ENCODE measurements at places on chromosomes 16 and 17. TPM values are rescaled to one million over a fixed set of nuclear protein-coding genes. Genes with fewer than 3 reads are reported as not detected.

PYY gene
- total RNA-seq, result not detected

DNA sequence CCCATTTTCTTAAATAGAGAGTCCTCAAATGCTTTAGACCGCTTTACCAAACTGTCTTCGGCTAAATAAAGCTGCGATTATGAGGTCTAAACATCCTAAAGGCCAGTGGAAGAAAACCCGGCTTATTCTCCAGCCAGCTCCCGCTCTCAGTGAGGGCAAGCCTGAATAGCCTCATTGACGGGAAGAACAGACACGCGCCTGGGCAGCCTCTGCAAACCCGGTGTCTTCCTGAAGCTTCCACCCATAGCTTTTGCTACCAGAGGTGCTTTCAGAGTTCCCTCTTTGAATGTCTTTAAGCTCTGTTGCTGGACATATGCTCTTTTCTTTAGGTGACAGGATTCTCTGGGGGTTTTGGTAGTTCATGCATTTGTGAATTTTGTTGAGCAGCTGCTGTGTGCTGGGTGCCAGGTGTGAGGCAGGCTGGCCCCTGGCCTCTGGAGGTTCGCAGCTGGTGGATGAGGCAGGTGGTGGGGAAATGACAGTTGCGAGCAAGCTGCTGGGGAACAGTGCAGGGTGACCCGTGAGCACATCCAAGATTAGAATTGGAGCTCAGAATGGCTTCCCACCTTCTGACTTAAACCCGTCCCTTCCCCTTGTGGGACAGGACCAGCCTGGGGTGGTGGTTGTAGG, 44.7 kb downstream of the CRISPLD2 start:
- peak; percentile 20 for DNase-seq

DNA sequence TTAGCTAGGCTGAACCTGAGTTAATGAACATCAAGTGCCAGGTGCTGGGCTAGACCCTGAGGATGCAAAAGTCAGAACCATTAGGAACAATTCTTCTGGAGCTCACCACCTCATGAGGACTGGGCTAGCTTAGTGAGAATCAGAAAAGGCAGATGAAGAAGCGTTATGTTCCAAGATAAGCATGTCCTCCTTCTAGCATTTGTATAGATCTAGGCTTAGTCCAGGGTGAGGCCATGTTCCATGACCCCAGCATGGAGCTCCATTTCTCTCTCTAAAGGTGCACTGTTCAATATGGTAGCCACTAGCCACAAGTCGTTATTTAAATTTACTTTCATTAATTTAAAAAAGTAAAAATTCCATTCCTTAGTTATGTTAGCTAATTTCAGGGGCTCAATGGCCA, 365.3 kb upstream of the CCL2 start:
- no peak for DNase-seq

- DNase-seq, result no peak
Observed at GRCh38 chr17:45414990-45415881, 17.4 kb downstream of the ARHGAP27 start.

ATP2C2 gene
- total RNA-seq, result not detected

GRCh38 chr16:84498223-84498610, 6.2 kb downstream of the MEAK7 start:
- no peak for DNase-seq

- no peak for DNase-seq
Observed at GRCh38 chr17:7855660-7856010, 769 bp downstream of the TMEM88 start.

ARMC5 gene
- 16.5 TPM for total RNA-seq

GRCh38 chr16:22397931-22398330, 23.5 kb upstream of the CDR2 start:
- no peak for DNase-seq

DNA sequence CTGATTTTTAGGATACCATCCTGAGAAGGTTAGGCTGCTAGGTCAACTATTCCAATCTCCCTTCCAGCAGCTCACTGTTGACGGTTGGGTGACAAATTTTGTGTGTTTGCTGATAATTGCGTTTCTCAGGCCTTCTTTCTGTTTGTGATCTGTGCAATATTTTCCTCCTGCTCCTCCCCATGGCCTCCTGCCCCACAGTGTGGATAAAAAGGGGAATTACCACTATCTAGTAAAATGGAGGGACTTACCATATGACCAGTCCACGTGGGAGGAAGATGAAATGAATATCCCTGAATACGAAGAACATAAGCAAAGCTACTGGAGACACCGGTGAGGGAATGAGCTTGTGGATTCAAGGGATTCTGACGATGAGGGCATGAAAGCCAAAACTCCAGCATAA, 9.2 kb downstream of the CHD3 start:
- DNase-seq, result peak; percentile 55

DNA sequence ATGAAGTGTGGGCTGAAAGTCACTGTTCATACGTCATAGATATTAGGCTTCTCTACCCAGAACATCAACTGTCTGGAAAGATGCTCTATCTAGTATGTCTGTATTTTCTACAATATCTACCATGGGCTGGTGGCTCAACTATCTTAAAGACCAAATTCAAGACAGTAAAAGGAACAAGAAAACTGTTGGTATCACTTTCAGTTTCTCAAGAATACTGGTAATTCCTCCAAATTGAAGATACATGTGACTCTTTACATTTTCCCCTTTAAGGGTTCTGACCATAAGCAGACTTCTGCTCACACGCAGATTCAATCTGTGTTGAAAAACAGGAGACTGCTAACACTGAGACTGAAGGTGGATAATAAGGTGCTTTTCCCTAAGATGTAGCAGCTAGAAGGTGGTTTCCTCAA, 24.2 kb downstream of the XPO6 start:
- DNase-seq, result no peak

ZSCAN10 gene
- total RNA-seq, result not detected

SCARF1 gene
- not detected for total RNA-seq

HAS3 gene
- total RNA-seq, result 0.23 TPM

GRCh38 chr17:82029990-82030469, 1.4 kb upstream of the RAC3 start:
- DNase-seq, result no peak

TMC7 gene
- 2.8 TPM for total RNA-seq

XPO6 gene
- total RNA-seq, result 117 TPM

MIF4GD gene
- total RNA-seq, result 8.6 TPM

DNA sequence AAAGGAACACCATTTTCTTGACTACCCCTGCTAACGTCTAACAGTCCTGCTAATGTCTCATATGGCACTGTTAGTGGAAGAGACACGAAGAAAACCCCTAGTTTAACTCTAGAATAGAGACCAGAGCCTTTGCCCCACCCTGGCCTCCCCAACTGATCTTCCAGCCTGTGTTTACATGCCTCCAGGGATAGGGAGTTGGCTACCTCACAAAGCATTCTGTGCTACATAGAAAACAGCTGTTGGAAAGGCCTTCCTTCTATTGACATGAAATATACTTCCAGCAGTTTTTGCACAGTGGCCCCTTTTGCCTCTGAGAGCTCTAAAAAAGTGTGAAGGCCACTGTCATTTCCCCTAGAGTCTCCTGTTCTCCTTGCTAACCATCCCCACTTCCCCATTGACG, 73.1 kb downstream of the ASIC2 start:
- no peak for DNase-seq

GRCh38 chr16:60945225-60945624, 1091.0 kb downstream of the CDH8 start:
- DNase-seq, result no peak

GRCh38 chr17:57587193-57587969, 157.7 kb downstream of the CCDC182 start:
- DNase-seq, result no peak

FDXR gene
- total RNA-seq, result 48.5 TPM

- DNase-seq, result no peak
Observed at GRCh38 chr17:63221939-63222338, 224.2 kb downstream of the CYB561 start.

- DNase-seq, result peak; percentile 61
Observed at GRCh38 chr17:40490289-40490853, 11.1 kb downstream of the TNS4 start.

- no peak for DNase-seq
Observed at GRCh38 chr17:2388683-2389055, 12.2 kb downstream of the MNT start.

NDUFB10 gene
- 244 TPM for total RNA-seq

DNA sequence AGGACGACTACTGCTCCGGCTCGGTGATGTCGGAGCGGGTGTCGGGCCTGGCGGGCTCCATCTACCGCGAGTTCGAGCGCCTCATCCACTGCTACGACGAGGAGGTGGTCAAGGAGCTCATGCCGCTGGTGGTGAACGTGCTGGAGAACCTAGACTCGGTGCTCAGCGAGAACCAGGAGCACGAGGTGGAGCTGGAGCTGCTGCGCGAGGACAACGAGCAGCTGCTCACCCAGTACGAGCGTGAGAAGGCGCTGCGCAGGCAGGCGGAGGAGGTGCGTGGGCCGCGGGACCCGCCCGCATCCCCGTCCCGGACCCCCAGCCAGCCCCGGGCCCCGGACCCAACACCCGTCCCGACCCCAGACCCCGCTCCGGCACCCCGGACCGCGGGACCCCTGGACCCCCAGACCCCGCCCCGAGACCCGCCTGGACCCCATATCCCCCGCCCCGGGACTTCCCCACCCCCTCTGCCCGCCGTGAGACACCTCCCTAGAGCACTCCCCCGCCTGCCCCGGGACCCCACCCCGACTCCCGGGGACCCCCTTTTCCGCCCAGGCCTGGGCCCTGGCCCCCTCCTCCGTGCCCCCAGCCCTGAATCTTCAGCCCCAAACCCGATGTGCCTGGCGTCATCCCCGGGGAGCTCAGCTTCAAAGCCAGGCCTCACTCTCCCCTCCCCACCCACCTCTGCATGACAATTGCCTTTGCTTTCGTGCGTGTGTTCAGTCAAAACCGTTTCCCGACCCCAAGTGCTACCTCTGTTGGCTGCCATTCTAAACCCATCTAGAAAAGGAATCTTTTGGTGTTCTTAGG, 594 bp downstream of the MAPK8IP3 start:
- peak; percentile 51 for DNase-seq

C1QTNF8 gene
- not detected for total RNA-seq

DNA sequence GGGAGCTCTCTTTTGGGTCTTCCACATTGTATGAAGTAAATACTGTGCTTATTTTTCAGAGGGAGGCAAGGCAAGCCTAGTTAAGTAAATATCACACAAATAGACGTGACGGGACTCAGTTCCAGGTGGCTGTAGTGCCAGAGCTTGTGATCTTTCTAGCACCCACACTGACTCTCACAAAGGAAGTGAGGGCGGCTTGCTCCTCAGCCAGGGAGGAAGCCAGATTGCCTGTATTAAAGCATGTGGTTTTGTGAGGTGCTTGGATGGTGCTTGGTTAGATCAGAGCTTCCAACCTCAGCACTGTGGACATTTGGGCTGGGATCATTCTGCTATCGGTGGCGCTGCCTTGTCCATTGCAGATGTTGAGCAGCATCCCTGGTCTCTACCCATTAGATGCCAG, 80.1 kb downstream of the VAT1L start:
- DNase-seq, result no peak

DNA sequence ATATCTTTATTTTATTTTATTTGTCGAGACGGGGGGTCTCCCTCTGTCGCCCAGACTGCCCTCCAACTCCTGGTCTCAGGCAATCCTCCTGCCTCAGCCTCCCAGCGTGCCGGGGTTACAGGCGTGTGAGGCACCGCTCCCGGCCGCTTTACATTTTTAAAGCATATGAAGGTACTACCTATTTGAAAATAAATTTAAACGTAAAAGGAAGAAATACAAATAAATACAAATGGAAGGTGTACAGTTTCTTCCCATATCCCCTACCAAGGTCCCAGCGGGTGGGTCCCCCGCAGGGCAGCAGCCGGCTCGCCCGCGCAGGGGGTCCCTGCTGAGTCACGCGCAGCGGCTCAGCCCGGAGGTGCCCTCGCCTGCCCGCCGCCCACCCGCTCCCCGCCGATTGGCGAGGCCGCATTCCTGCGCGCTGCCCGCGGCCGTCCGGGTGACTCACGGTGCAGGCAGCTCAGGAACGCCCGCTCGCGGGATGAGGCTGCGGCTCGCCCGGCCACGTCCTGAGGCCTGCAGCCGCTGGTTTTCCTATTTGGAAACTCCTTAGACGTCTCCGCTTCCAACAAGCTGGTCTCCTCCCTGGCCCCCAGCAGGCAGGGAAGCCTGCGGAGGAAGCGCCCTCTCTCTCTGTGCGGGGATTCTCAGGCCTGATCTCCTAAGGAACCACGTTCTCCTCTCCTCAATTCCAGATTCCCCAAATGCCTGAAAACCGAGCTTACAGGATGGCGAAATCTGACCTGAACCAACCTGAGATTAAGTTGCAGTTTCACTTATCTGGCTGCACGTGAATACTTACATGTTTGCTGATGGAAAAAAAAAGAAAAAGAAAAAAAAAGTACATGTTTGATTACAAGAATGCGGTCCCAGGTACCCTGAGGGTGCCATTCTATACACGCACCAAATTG, 54.8 kb upstream of the MAP3K14 start:
- peak; percentile 96 for DNase-seq

GRCh38 chr16:13305019-13305755, 403.8 kb downstream of the SHISA9 start:
- DNase-seq, result peak; percentile 59

FGF11 gene
- total RNA-seq, result 23.8 TPM

PRKCB gene
- not detected for total RNA-seq

GRCh38 chr17:37833237-37833859, 88.5 kb upstream of the HNF1B start:
- DNase-seq, result no peak

DNA sequence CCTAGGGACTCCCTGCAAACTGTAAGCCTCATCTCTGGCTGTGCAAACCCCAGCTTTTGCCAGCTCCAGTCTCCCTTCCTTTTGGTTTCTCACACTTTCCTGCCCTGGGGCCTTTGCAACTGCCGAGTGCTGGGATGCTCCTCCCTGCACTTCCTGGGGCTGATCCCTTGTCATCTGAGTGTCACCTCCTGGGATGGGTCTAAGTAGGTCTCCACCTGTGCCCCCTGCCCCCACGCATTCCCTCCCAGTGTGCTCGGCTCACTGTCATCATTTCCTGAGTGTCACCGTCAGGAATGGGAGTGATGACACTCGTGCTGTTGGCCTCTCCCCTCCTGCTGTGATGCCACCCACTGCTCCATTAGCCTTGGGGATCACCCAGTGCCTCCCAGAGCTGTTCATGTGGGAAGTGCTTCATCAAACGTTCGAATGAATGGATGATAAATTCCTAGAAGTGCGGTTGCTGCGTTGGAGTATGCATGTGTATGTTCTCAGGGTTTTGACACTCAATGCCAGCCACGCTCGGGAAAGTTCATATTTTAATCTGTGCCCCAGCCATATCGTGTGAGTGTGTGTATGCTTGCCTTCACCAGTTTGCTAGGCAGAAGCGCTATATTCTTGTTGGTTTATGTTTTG, 189.9 kb downstream of the NTN1 start:
- DNase-seq, result no peak

WFIKKN1 gene
- not detected for total RNA-seq

- DNase-seq, result no peak
Observed at GRCh38 chr16:70375636-70376611, 29.2 kb downstream of the DDX19A start.

CDH5 gene
- total RNA-seq, result not detected

KRTAP17-1 gene
- not detected for total RNA-seq

NPIPA8 gene
- total RNA-seq, result not detected

PMFBP1 gene
- 0.11 TPM for total RNA-seq
